ENCODE measurements at places on chromosomes 5 and 9.

GRCh38 chr9:118059484-118060278, 355.5 kb downstream of the TLR4 start:
- no peak for DNase-seq

DNA sequence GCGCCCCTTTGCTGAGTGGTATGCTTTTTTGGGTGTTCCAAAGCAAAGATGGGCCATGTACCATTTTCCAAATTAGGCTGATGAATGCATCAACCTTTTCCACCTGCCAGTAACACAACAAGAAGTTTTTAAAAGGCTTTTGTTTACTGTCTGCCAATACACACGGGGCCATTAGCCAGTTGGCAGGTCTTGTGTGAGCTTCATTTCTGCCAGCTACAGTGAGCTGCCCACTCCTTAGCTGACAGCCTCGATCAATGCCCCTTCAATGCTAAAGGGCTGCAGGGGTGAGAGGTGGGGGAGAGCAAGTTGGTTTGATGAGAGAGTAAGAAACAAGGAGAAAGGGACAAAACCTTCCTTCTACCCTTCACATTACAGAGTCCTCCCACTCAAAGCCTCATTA, 128.7 kb downstream of the C5orf15 start:
- DNase-seq = no peak

GRCh38 chr5:144352330-144352729, 181.7 kb downstream of the KCTD16 start:
- DNase-seq = no peak

DNA sequence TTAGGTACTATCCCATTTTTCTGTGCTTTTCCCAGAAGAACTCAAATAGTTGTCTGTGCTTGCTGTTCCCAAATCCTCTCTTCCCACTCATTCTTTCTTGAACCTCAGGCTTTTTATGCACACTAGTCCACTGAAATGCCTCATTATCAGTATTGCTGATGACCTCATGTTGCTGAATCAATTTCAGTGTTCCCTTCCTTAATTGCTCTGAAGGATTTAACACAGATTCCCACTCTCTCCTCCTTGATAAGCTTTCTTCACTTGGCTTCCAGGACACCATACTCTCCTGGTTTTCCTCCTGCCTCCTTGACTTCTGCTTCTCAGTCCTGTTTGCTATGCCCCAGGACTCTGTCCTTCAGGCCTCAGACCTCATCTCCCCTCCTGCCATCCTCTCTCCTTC, 298.5 kb downstream of the ARHGAP26 start:
- no peak for DNase-seq

DNA sequence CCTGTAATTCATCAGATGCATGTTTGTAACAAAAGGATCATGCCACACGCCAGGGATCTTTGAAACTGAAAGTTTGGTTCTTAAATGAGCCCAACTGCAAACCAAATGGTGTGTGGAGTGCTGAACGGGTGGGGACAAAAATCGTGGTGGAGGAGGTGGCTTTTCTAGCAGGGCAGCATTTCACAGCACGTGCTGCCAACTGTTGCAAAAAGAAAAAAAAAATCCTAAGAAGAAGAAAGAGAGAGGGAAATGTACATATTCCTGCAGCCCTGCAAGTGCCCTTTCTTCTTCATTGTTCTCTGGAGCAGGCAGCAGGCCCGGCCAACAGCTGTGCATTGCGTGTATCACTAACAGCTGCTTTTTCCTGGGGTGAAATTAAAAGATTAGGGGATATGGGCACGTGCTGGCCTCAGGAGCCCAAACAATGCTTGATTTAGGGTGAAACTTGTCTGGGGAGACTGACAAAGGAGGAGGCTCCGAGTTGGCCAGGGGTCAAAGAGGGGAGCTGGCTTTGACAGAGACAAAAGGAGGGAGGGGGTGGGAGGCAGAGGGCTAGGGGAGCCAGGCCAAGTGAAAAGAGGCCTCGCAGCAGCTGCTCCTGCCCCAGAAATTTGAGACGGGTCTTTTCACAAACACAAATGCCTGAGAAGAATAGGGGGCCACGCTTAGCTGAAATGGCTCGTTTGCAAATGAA, 73.0 kb downstream of the GADD45G start:
- no peak for DNase-seq

DNA sequence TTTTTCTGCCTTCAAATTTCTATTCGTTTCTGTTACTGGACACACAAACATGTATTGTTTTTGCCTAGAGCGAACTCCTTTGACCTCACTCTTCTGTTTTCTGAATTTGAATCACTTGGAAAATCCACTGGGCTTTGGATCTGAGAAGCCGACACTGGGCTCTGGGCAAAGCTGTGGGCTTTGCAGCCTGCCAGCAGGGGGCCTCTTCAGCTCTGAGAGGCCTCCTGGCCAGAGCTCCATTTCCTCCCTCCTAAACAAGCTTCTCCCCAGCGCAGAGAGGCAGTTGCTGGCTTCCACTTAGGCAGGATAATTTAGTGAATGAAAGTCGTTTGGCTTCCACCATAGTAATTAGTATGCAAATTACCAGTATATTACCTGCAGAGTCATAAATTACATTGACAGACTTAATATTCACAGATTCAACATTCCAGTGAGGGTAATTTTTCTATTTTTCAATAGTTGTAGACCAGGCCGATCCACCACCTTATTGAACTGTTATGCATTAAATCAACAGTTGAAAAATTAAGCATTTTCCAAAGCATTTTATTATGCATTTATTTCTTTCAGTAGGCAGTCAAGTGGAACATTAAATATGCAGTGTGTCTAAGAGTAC, 104.0 kb upstream of the ZNF366 start:
- peak; percentile 74 for DNase-seq

- DNase-seq = no peak
Observed at GRCh38 chr5:3511519-3511918, 84.1 kb upstream of the IRX1 start.

- DNase-seq = no peak
Observed at GRCh38 chr5:21184581-21184980, 1196.6 kb upstream of the CDH18 start.

DNA sequence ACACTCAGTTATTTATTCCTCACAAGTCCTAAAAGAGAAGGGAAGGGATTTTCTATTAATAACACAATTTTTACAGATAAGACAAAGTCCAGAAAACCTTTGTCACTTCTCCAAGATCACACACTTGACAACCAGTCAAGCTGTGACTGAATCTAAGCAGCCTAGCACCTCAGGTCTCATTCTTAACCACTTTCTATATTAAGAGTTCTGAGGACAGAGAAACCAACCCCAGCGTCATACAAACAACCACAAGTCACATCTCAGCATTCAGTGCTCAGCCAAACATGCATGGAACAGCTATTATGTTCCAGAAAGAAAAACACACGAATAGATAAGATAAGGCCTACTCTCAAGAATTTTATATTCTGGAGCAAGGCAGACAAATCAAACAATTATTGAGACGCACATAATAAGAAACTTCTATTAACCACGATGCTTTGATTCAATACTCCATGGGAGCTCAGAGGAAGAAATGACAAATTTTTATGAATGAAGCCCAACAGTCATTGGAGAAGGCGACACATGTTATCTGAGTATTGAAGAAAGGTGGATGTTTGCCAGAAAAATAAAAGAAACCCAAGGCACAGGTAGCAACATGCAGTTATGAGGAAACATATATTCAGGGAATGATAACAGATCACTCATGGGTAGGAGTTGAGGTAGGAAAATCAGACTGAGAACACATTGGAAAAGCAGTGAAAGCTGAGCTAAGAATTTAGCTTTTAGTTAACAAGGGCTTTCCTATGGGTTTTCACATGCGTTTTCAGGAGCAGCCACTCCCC, 113.1 kb downstream of the HTR4 start:
- no peak for DNase-seq

DNA sequence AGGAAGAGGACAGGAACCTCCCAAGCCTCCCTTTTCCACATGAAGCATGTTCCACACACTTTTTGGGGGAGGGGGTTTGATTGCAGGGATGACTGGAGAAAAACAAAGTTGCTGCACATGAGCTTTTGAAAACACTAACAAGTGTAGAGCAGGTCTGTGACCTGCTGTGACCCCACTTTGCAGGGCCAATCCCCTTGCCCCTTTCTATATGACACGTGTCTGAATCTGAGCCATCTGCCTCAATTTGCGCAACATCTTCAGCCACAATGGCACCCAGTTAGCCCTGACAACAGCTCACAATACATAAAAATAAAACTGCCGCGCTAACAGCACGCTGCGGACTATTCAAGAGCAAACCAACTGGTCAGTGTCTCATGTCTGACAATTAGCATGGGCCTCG, 227.8 kb upstream of the TBCA start:
- no peak for DNase-seq

DNA sequence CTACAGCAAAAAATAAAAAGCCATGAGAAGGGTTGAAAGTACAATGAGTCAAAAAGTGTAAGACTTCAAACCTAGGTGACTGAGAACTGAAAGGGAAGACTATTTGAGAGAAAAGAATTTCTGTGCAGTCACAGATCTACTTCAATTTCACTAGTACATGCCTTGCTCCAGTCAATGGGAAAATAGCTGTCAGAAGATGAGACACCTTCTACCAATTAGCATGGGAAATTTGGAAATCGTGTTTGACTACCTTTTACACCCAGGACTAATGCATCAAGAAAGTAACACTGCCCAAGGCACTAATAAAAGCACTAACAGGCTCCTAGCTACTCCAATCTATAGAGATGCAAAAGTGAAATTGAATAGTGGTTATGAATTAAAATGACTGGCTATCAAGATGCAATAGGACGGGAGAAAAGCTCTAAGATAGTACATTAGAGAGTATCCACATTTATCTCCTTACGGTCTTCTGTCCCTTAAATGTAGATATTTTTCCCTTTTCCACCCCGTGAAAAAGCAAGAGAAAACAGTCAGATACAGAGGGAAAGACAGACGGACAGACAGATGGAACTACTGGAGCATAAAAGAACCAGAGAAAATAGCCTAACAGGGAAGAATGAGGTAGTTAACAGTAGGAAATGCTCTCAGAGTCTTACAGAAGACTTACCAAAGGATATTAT, 15.2 kb downstream of the ERP44 start:
- no peak for DNase-seq

DNA sequence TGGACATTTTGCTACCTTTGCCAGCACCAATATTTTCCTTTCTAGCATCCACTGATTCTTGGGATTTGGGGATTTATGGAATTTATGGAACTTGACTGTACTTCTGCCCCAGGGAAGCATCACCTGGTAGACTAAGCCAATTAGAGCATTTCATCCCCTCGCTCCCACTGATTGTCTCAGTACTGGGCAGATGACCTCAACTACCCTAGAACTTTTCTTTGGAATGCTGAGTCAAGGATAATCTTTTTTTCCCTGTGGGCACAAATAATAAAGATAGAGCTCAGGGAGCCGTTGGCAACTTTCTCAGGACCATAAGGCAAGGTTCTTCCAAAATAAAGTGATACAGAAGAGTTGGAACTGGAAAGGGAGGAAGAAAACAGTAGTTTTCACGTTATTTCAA, 438.4 kb downstream of the PLK2 start:
- no peak for DNase-seq

GRCh38 chr9:126615245-126615790, 1.6 kb downstream of the LMX1B start:
- DNase-seq = peak; percentile 22

GRCh38 chr5:2996248-2996647, 244.8 kb upstream of the IRX2 start:
- no peak for DNase-seq

DNA sequence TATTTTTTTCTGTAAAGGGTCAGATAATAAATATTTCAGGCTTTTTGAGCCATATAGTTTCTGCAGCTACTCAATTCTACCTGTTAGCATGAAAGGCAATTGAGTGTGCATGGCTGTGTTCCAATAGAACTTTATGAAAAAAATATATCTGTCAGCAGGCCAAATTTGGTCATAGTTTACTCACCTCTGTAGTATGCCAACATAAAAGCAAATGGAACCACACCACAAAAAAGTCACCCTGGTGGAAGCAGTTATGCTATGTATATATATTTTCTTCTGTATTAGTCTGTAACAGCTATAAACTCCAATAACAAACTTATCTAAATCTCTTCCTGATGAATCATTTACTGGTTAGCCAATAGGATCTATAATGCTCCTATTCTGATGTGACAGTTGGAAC, 3.4 kb downstream of the SLC38A9 start:
- no peak for DNase-seq

DNA sequence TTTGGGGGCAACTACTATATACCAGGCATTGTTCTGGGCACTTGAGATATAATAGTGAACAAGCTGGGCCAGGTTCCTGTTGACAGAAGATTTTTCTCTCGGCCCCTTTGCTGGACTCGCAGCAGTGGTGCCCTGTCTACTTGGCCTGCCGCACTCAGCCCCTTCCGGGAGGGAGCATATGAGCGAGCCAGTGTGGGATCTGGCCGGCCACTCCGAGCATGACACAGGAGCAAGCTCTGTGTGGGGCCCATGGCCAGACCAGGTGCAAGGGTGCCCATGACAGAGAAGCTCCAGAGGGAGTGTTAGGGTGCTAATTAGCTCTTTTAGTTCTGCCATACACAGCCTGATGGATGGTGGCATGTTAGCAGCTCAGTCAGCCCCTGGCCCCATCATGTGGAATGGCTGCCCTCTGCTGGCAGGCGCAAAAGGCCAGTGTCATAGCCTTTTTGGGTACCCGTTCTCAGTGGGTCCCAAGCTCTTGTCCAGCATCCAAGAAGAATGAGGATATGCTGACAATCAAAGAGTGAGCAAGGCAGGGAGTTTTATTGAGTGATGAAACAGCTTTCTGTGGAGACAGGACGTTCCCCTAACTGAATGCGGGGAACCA, 9.3 kb upstream of the KIF4B start:
- peak; percentile 10 for DNase-seq

- DNase-seq = no peak
Observed at GRCh38 chr9:132288966-132289365, 65.8 kb downstream of the SETX start.

- DNase-seq = no peak
Observed at GRCh38 chr9:15219546-15219945, 87.5 kb downstream of the TTC39B start.

DNA sequence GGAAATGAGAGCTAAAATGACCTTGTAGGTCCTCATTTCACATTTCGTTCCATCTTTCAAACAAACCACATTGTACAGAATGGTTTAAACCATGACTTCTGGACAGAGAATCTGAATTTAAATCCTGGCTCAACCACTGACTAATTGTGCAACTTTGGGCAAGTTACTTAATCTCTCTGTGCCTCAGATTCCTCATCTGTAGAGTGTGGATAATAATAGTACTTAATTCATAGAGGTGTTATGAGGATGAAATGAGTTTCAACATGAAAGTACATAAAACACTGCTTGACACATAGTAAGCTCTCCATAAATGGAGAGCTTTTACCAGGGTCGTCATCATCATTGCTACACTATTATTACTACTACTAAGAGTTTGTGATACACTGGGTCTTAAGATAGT, 46.3 kb upstream of the FOXE1 start:
- DNase-seq = no peak
